ENCODE measurements at places on chromosomes 12 and 14.

DNA sequence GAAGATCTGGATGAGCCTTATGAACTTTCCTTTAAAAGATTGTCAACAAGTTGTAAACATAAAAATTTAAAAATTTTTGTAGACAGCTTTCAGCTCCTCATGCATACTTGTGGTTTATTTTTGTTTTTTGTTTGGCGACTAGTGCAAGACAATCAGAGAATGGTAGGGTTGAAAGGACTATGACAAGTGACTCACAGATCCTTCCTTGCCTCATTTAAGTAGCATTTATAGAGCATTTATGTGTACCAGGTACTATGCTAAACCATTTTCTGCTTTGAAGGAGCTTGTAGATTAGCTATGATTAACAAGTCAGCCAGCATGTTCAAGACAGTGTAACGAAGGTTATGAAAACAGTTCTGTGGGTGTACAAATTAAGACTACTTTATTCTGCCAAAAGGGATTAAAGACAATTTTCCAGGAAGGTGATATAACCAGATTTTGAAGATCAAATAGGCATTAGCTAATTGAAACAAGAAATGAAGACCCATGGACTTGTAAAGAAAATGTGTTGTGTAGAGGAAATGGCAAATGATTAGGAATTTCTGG lies 122.0 kb downstream of the PCNX1 start:
- DNase-seq, result no peak

GRCh38 chr12:6230321-6231110 lies 30.3 kb downstream of the CD9 start:
- peak; percentile 92 for DNase-seq

GRCh38 chr12:129687731-129688130 lies 216.1 kb downstream of the TMEM132D start:
- no peak for DNase-seq

DNA sequence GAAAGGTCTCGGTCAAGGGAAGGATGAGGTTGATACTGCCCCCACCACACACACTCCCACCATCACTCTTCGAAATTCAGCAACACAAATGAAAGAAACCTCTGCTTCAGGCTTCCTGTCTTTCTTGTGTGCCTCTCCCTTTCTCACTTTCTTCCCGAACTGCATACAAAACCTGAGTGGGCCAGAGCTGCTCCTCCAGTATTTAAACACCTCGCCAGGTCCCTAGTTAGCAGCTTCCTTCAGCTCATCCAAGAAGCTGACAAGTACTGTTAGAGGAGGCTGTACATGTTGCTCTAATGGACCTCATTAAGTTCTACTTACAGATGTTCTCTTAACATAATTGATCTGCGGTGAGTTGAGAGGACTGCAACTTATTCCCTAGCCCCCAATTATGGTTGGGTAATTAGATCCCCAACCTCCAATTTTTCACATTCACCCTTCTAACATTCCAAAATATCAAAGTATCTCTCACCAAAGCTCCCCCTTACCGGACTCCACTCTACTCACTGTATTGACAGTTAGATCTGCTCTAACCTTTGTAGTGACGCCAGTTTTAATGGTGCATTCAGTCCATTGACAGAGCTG lies 4.1 kb upstream of the LMO3 start:
- no peak for DNase-seq

DNA sequence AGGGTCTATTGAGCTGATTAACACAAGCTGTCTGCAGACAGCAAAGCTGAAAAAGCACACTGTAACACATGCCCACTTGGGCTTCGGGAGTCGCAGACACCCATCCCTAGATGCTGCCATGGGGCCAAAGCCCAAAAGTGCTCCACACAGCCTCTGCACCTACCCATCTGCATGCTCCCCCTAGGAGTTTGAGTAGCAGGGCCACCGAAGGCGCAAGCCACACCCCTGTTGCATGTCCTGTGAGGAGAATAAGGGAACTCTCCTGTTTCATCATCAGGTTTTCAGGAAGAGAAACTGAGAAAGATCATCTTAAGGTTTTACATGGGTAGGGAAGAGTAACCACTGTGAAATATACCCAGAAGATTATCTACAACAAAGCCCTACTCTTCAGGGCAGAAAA lies 5.6 kb upstream of the ST8SIA1 start:
- DNase-seq, result no peak

- DNase-seq, result no peak
Observed at GRCh38 chr12:14886271-14886670, 617 bp upstream of the MGP start.
